ENCODE measurements at places on chromosomes 6 and 20.
A peak's percentile ranks its signal among the peaks of the same experiment; 100 is the strongest.

DNA sequence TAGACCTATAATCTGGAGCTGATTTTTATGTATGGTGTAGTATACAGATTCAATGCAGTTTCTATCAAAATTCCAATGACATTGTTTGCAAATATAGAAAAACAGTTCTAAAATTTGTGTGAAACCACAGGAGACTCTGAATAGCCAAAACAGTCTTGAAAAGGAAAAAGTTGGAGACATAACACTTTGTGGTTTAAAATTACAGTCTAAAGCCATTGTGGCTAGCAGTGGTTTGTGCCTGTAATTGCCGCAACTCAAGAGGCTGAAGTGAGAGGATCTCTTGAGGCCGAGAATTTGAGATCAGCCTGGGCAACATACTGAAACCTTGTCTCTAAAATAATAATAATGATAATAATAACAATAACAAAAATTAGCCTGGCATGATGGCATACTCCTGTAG, 213.7 kb downstream of the CDKAL1 start:
- DNase-seq = no peak

GRCh38 chr6:85865420-85866369, 223.0 kb upstream of the SYNCRIP start:
- no peak for DNase-seq

GRCh38 chr6:24854077-24854666, 55.5 kb upstream of the ARMH2 start:
- no peak for DNase-seq

- no peak for DNase-seq
Observed at GRCh38 chr6:151916075-151916474, 108.6 kb downstream of the ESR1 start.

GRCh38 chr6:68343901-68344300, 291.2 kb upstream of the ADGRB3 start:
- peak; percentile 17 for DNase-seq

DNA sequence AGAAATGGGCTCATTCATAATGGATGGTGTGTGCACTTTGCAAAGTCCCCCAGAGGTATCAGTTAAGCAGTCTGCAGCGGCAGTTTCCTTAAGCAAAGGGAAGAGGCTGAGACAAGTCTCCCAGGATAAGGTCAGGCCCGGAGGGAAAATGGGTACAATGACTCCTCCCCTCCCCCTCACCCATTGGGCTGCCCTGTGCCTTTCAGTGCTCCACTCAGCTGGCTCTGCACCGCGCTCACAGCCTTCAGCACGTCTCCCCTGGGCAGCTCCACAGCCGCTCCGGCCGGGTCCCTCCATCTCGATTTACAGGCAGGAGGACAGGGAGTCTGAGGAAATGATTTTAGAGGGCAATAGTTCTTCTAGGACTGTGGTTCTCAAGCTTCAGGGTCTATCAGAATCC, 264.8 kb downstream of the LRFN2 start:
- no peak for DNase-seq

- DNase-seq = no peak
Observed at GRCh38 chr6:9173229-9173628, 737.9 kb upstream of the SLC35B3 start.

DNA sequence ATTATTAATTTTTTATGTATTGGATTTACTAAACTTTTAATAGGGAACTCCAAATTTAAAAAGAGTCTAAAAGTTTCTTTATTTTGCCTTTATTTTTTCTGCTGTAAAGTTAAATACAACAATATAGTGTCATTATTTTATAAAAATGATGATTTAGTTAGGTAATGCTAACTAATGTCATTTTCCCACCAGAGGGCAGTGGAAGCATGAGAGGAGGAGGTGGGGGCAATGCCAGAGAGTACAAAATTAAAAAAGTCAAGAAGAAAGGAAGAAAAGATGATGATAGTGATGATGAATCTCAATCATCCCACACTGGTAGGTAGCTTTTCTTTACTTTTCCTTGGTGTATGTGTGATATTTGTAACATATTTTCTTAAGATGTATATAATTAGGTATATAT, 20.2 kb upstream of the FHL5 start:
- DNase-seq = no peak

DNA sequence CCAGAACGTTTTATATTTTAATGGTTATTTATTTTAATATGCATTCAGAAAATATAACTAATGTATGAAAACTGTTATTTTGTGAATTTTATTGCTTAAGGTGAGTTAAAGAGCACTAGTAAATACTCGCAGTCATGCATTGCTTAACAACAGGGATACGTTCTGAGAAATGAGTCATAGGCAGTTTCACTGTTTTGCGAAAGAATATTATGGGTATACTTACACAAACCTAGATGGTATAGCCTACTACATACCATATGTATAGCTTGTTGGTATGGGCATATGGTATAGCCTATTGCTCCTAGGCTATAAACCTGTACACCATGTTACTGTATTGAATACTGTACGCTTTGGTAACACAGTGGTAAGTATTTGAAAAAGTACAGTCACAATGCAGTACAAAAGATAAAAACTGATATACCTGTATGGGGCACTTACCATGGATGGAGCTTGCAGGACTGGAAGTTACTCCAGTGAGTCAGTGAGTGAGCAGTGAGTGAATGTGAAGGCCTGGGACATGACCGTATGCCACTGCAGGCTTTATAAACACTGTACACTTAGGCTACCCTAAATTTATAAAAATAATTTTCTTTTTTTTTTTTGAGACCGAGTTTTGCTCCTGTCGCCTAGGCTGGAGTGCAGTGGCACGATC, 38.5 kb downstream of the ARFGEF2 start:
- DNase-seq = no peak

- no peak for DNase-seq
Observed at GRCh38 chr20:35091816-35092523, 637 bp downstream of the TRPC4AP start.

- DNase-seq = no peak
Observed at GRCh38 chr20:11159728-11160127, 485.9 kb upstream of the JAG1 start.

DNA sequence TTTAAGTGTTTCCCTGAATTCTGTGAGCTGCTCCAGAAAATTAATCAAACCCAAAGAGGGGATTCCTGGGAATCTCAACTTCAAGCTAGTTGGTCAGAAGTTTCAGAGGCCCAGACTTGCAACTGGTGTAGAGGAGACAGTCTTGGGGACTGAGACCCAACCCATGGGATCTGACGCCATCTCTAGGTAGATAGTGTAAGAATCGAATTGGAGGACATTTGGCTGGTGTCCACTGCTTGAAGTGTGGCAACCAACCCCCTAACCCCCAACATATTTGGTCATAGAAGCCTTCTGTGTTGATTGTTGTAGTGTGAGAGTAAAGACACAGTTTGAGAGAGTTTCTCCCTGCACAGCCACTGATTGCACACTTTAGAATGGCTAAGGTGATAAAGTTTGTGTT, 103.5 kb upstream of the CARMIL1 start:
- no peak for DNase-seq

DNA sequence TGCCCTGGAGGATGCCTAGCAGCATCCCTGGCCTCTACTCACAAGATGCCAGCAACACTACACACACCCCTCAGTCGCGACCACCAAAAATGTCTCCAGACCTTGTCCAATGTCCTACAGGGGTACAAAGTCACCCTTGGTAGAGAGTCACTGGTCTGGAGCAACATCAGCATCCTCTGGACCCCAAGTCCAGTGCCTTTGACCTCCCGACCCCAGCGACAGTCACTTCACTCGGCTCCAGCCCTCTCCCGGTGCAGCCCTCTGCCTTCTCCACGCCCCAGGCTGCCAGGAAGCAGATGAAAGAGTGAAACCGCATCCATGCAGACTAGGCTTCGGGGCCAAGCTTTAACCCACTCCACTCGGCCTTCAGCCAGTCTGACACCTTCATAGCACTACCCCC, 92.0 kb upstream of the SRSF6 start:
- DNase-seq = no peak

DNA sequence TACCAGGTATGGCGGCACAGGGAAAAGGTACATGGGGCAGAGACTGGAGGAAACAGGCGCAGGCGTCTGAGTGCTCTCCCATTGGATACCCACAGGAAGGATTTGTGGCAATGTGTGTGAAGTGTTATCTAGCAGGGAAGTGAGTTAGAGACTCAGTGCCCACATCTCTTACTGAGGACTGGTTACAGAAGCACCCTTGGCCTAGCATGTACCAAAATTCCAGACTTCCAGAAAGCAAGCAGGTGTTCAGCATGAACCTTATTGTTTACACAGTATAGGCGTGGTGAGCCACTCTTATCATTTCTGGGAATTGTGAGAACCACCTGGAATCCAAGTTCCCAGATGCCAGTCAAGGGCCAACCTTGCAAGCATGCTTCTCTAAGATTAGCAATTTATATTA, 14.2 kb downstream of the MANBAL start:
- no peak for DNase-seq

GRCh38 chr6:100899202-100899601, 18.1 kb upstream of the ASCC3 start:
- no peak for DNase-seq

GRCh38 chr6:31586599-31587281, 663 bp downstream of the LST1 start:
- no peak for DNase-seq

GRCh38 chr20:62881662-62882395, 20.2 kb upstream of the TCFL5 start:
- DNase-seq = no peak

- DNase-seq = no peak
Observed at GRCh38 chr20:35232575-35232974, 6.1 kb downstream of the MMP24 start.

DNA sequence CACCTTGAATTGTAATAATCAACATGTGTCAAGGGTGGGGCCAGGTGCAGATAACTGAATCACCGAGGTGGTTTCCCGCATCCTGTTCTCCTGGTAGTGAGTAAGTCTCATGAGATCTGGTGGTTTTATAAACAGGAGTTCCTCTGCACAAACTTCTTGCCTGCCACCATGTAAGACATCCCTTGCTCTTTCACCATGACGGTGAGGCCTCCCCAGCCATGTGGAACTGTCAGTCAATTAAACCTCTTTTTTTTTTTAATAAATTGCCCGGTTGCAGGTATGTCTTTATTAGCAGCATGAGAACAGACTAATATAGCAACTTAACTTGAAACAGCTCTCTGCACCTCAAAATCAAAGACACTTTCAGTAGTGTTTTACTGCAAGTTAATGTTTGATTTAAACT, 121.6 kb downstream of the OGFRL1 start:
- DNase-seq = no peak

- DNase-seq = no peak
Observed at GRCh38 chr6:52574709-52575501, 2.0 kb downstream of the TRAM2 start.

- DNase-seq = no peak
Observed at GRCh38 chr20:12823734-12824133, 185.0 kb upstream of the SPTLC3 start.

DNA sequence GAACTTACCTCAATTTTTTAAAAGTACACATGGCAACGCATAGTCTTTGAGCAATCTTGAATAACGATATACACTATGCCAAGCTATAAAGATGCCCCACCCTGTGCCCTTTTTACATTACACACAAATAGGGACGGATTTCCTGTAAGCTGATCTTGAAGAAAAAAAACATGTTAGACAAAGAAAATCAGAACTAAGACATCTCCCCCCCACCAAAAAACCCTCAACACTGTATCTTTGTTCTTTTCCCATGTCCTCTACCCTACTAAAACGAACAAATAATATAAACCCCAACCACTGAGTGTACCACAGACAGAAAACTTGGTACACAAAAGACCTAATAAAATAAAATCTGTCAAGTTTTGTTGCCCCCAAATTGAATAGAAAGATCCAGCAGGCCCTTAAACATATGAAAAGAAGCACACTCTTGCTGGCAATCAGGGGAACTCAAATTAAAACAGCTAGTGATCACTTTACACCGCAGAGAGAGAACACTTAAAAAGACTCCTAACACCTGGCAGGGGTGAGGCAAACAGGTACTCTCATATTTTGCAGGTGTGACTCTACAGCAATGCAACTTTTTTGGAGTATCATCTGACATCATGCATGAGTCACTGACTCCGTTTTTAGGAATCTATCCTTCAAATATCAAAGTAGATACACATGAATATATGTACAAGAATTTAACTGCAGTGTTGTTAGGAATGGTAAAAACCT, 29.6 kb downstream of the BACH2 start:
- DNase-seq = no peak

- no peak for DNase-seq
Observed at GRCh38 chr20:1154691-1155090, 30.1 kb downstream of the TMEM74B start.

DNA sequence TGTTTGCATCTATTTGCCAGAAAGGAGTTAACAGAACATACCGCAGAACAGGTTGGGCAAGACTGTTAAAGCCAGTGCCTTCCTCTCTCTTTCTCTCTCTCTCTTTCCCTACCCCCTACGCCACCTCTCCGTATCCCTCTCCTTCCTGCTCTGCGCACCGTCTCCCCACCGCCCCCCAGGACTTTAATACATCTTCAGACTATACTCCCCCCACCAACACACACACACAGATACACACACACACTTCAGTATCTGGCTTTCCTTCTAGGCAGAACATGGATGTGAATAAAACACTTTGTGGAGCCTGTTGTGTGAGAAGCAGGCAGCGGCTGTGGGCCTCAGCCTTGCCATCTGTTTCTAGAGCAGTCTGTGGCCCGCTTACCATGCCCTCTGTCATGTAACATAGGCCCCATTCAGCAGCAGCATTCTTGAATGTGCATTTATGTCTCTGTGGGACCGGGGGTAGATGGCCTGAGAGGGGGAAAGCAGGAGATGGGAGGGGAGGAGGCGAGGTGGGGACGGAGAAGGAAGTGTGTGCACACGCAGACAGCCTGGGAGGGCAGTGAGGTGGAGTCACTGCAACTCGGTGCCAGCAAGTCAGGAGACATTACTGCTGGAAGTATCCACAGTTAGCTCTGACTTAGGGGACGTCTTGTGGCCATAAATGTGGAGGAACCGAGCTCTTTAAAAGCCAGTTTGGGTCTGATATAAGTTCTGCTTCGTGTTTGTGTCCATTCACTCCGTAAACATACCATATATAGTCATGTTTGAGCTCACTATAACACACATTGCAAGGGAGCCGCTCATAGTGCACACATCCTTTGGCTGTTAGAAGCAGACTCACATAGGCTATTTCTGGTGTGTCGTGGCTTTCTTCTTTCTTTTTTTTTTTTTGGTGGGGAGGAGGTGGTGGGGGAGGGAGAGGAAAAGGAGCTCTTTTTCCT, 38.4 kb downstream of the RREB1 start:
- DNase-seq = no peak

GRCh38 chr20:3273371-3273770, 34.4 kb upstream of the SLC4A11 start:
- no peak for DNase-seq

DNA sequence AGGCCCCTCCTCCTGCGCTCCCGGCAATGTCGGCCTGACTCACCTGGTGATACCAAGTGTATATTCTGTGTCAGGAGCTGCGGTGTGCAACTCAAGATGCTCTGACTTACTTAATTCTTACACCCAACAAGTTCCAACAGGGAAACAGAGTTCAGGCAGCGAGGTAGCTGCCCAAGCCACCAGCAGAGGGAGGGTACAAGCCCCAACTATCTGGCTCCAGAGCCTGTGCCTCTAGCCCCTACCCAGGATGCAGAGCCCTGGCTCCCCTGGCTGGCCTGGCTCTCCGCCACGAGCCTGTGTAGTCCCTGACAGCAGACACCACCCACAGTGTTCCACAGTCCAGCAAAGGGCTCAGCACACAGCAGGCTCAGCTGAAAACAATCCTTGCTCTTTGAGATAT, 34.9 kb downstream of the C20orf203 start:
- no peak for DNase-seq

- peak; percentile 85 for DNase-seq
Observed at GRCh38 chr6:32940656-32941213, at the start of gene HLA-DMB. Gene HLA-DMB (minus strand): TSS chr6:32941028. CDS start chr6:32940807, 221 bp downstream.

All from HTR-8/SVneo (cell line).